Sigmoid colon (tissue), 7 donors: ENCODE measurements at places on chromosomes 13 and 19. TPM values are rescaled to one million over a fixed set of nuclear protein-coding genes. Genes with fewer than 3 reads are reported as not detected.

- no peak for DNase-seq
Observed at GRCh38 chr19:49396738-49397505, 8.9 kb downstream of the KASH5 start.

GRCh38 chr19:46529622-46530451 is 34.2 kb upstream of the PNMA8B start:
- peak; percentile 78 for DNase-seq

DNA sequence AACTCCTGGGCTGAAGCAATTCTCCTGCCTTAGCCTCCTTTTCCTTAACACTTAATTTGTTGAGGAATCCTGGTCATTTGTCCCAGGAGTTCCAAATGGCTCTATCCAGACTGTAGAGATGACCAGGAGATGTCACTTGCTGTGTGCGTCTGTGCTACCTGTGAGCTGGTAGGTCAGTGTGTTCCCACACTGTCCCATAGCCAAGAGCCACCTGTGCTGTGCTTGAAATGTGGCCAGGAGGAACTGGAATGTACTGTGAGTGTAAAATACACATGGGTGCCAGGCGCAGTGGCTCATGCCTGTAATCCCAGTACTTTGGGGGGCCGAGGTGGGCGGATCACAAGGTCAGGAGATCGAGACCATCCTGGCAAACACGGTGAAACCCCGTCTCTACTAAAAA is 29.4 kb upstream of the KDM4B start:
- no peak for DNase-seq

GRCh38 chr13:99331881-99332293 is 24.7 kb upstream of the GPR183 start:
- DNase-seq: no peak

DNA sequence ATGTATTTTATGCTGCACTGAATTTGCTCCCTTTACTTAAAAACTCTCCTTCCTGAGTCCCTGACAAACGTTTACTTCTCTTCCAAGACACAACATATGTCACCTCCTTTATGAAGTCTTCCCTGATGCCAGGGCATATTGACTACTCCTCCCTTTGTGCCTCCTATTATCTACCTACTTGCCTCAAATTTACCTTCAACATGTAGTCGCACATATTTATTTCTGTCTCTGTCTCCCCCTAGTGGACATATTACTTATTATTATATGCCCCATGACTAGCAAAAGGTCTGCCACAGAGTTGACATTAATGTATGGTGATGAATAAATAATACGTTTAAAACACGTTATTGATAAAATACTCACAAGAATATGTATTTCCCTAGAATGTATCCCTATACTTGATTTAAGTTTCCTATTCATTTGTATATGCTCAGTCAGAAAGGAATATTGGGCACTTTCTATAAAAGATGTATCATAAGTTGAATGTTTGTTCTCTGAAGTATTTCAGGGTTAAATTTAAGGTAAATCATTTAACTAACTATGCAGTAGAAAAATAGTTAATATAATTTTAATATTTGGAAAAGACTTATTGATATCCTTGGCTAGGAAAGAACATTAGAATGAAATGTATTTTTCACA is 250.3 kb upstream of the ATXN8OS start:
- DNase-seq: no peak

The FXYD5 gene
- total RNA-seq: 31.0 TPM

The ZNF468 gene
- 12.3 TPM for total RNA-seq
